Astrocyte of the spinal cord (primary cell): ENCODE measurements at places on chromosomes 6 and 20.
A peak's percentile ranks its signal among the peaks of the same experiment; 100 is the strongest.

DNA sequence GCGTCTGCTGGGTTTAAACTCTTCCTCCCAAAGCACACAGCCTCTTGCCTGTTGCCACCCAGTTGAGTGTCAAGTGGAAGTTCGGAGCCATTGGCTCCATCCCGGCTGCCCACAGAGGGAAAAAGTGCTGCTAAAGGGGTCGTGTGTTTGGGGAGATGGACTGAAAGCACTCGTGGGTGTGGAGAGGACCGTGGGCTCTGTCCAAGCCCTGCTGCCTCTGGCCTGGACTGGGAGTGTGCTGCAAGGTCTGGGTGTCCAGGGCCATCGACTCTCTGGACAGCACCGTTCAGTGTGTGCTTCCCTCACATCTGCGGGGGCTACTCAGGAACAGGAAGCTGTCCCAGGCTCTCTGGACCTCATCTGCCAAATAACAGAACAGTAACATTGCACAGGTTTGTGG is 269.3 kb downstream of the DLL1 start:
- no peak for DNase-seq

DNA sequence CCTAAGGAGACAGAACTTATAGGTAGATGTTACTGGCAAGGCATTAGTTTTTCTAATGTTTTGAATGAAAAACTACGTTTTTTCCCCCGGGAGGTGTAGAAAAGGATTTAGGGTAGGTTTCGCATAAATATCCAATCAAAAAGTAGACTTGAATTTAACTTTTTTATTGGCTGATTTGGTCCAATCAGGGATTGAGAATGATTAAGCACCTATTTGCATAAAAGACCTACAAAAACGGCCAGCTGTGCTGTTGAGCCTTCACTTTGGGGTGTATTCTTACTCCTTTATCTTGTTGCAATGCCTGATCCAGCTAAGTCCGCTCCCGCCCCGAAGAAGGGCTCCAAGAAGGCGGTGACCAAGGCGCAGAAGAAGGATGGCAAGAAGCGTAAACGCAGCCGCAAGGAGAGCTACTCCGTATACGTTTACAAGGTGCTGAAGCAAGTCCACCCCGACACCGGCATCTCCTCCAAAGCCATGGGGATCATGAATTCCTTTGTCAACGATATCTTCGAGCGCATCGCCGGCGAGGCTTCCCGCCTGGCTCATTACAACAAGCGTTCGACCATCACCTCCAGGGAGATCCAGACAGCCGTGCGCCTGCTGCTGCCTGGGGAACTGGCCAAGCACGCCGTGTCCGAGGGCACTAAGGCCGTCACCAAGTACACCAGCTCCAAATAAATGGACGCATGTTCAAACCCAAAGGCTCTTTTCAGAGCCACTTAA is 113.5 kb upstream of the BTN3A2 start:
- peak; percentile 96 for DNase-seq

DNA sequence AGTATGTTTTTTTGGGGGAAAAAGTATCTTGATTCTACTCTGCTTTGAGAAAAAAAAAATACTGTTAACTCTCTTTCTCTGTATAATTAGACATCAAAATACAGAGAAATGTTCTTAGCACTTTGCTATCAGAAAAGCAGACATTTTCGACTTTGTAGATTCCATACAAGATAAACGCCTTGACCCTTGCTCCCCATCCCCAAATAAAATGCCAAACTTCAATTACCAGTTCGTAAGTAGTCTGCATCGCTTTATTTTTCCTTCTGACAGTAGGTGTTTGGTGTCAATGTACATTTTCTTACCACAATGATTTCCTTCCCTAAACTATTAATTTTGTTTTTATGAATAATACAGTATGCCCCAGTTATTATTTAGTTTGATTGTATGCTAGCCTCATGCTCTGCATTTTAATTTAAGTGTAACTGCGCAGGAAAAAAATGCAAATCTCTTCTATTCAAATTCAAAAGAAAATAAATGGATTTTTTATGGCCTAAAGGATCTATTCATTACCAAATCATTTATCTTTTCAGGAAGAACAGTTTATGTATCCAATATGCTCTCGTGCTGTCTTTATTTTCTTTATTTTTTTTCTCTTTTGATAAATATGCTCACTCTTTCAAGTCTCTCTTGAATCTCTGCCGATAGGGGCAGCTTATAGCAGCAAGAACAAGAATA is 84.8 kb upstream of the ZNF217 start:
- DNase-seq: no peak

GRCh38 chr20:54368570-54368969 is 106.8 kb upstream of the DOK5 start:
- DNase-seq: no peak

DNA sequence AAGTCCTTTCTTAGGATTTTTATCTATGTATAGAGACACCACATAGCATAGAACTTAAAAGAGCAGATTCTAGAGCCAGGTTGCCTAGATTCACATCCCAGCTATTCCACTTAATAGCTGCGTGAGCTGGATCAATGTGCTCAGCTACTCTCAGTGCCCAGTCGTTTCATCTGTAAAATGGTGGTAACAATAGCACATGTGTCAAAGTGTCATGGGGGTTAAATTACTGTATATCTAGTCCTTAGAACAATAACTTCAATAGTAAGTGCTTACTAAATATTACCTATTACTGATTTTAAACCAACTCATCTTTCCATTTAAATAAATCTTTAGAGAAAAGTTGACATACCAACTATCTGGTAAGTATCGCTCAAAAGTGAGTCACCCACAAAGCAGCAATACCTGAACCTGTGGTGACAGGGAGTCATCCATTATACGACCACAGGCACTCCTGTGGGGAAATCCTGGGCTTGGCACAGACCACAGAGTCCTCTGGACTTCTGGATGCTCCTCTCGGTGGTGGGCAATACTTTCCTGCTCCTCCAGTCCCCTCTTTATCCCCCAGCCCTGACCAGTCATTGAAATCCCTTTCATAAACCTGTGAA is 154.8 kb downstream of the PDSS2 start:
- peak; percentile 38 for DNase-seq

DNA sequence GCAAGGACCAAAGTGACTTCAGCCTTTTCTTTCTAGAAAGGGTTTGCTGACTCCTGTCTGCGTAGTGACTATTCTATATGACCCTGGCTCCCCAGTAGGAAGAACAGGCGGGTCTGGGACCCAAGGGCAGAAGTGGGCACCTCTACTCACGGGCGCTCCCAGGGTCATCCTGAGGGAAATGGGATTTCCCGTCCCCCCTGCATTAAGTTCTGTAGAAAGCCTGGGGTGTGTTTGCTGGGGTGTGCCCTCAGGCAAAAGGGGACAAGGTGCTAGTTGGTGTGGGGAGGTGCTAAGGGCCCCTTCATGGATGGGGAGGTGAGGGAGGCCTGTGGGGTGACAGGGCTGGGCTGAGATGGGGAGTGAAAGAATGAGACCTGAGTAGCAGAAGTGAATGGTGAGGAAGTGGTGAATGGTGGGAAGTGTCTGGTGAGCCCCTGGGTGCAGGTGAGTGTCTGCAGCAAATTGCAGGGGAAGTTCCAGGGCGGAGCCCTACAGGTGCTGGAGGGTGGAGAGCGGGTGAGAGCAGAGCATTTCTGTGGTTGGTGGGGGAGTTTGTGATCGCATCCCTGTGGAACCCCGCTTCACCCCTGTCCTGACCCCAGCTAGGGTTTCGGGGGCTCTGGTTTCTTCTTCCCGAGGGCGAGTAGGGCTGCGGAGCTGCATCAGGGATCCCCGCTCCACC is 21.1 kb downstream of the RAET1L start:
- DNase-seq: no peak

- DNase-seq: no peak
Measured at GRCh38 chr6:166438211-166438861, 55.6 kb upstream of the MPC1 start.

GRCh38 chr6:101108286-101108685 is 227.2 kb upstream of the ASCC3 start:
- no peak for DNase-seq

DNA sequence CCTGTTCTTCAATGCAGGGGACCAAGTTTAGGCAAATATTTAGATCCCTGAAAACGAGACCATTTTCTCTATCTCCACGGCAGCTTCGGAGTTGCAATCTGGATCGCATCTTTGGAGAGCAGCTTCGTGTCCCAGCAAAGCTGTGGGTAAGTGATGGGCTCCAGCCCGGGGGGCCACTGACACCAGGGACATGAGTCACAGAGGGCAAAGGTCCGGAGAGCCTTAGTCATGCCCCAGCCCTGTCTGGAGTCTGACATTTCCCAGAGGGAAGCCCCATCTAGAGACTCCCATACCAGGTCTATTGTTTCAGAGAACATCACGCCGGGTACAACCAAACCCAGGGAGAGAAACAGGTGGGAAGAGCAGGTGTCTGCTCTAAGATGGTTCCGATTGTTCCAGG is 95.9 kb downstream of the NFATC2 start:
- DNase-seq: peak; percentile 85

GRCh38 chr6:141158740-141159139 is 974.0 kb upstream of the GJE1 start:
- DNase-seq: no peak

GRCh38 chr6:42984924-42985475 is 630 bp downstream of the PPP2R5D start:
- DNase-seq: no peak

DNA sequence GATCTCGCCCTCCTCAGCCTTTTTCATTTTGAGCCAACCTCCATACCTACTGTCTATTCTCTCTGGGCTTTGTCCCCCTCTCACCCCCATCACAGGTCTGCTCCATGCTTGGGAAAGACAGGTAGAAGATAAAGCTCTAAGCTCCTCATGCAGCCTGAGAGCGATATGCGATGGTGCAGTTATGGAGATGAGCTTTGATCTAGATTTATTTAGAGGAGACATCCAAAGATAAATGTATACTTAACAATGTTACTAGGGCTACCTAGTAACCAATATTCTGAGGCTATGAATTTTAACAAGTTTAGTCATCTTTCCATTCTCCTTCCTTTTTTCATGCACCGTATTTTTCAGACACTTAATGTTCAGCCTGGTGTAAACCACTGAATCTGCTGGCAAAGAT is 95.3 kb downstream of the TRDN start:
- DNase-seq: no peak

DNA sequence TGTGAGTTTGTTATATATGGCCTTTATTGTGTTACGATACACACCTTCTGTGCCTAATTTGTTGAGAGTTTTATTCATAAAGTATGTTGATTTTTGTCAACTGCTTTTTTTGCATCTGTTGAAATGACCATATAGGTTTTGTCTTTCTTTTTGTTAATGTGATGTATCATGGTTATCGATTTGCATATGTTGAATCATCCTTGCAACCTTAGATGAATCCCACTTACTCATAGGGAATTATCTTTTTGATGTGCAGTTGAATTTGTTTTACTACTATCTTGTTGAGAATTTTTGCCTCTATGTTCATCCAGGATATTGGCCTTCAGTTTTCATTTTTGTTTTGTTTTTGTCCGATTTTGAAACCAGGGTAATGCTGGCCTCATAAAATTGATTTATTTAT is 45.7 kb upstream of the TPD52L1 start:
- no peak for DNase-seq

DNA sequence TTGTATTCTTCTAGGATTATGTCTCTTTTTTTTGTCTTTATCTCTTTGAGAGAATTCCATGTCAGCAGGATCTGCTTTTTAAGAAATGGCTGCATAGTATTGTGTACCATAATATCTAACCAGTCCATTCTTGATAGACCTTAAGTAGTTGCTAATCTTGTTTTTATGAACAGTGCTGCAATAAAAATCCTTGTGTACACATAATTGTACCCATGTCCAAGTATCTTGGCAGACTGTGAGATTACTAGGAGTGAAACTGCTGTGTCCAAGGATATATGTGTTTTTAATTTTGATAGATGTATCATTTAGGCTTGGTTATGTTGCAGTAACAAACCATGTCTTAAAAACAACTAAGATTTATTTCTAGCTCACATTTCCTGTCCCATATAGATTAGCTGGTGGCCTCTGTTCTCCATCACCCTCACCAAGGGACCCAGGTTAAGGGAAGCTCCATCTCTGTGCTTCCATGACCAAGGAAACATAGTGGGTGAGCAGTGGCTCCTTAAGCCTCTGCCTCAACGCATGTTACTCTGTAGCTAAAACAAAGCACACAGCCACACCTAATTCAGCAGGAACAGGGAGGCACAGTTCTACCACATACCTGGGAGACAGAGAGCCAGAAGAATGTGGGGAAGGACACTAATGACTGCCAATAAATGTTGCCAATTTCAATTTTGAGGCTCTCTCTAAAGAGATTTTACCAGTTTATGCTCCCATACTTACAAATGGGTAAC is 12.1 kb upstream of the SUMO4 start:
- no peak for DNase-seq
